Central memory CD8-positive, alpha-beta T cell (primary cell): ENCODE measurements at places on chromosomes 1 and 21.

GRCh38 chr1:177983482-177984135 lies 13.8 kb upstream of the SEC16B start:
- no peak for DNase-seq

GRCh38 chr1:68142036-68142435 lies 90.3 kb downstream of the WLS start:
- DNase-seq, result no peak

DNA sequence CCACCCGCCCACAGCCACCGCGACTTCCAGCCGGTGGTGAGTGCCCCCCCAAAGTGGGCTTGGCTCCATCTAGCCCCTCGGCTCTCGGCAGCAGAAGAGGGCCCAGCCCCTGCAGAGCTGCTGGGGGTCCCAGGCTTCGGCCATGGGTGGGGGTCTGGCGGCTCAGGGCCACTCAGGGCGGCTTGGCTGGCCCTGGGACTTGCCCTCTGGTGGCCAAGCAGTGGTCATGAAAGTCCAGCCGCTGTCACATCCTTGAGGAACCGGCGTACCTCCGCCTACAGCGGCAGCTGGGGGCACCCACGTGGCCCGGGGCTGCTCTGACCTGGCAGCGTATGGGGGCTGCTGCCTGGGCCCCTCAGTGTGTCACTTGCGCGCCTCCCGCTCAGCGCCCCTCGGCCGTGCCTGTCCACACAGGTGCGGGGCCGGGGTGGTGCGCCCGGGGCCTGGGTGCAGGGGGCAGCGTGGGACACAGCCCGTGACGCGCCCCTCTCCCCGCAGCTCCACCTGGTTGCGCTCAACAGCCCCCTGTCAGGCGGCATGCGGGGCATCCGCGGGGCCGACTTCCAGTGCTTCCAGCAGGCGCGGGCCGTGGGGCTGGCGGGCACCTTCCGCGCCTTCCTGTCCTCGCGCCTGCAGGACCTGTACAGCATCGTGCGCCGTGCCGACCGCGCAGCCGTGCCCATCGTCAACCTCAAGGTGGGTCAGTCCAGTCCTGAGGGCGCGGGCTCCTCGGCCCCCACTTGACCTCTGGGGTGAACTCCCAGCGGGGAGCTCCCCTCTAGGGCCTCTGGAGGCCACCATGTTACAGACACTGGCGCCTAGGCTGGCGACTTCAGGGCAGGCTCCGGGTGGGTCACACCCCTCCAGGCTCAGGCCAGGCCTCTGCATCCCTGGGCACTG lies 32.4 kb downstream of the SLC19A1 start:
- DNase-seq, result no peak

- no peak for DNase-seq
Observed at GRCh38 chr1:31591425-31592093, 15.2 kb downstream of the TINAGL1 start.

GRCh38 chr1:2104621-2105427 lies 54.6 kb downstream of the PRKCZ start:
- no peak for DNase-seq

- DNase-seq, result no peak
Observed at GRCh38 chr1:29002792-29003191, 88.4 kb downstream of the EPB41 start.

DNA sequence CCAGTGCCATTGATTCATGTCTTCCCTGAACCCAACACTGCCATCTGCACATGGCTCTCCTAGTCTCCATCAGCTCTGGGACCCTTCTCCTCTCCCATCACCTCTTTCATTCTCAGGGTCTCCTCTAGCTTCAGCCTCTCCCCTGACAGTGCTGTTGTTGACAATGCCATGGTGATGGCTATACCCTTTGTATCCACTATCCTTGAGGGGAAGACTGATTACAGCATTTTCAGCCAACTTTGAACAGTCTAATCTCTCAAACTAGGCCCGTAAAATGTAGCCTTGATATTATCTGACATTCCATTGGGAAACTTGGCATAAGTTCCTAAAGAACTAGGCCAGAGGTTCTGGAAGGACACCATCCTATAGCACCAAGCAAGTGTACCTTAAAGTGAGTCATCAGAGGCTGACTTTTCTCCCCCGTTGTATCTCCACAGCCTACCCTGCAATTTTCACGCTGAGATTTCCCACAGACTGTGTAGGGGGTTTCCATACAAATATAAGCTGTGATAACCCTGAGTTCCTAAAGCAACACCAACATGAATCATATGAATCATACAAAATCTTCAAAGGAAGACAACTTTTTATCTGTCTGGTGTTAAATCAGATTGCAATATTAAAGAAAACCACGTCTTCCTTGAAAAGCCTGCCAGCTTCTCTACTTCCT lies 5.8 kb downstream of the HAO2 start:
- DNase-seq, result no peak

DNA sequence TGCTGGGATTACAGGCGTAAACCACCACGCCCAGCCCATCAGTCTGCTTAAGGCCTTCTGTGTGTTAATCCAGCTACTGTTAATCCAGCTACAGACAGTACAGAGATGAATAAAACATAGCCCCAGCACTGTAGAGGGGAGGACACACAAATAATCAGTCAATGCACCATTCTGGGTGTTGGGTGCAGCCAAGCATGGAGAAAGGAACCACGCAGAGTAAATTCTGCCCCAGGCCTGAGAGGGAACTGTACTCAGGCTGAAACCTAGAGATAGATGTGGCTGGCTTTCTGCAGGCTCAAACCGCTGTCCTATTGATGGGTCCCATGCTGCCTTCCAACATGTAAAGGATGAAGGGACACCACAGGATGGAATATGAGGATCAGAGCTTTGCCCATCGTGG lies 136.8 kb upstream of the IGSF21 start:
- DNase-seq, result no peak

GRCh38 chr1:79899914-79900313 lies 893.4 kb upstream of the ADGRL4 start:
- no peak for DNase-seq
